ENCODE measurements at places on chromosomes 16 and 17.
A peak's percentile ranks its signal among the peaks of the same experiment; 100 is the strongest.

GRCh38 chr16:85153656-85154091 is 41.4 kb upstream of the CIBAR2 start:
- DNase-seq, result peak; percentile 72

- no peak for DNase-seq
Observed at GRCh38 chr16:1630450-1631213, 18.5 kb downstream of the CRAMP1 start.

- DNase-seq, result no peak
Observed at GRCh38 chr17:38958756-38959155, 8.4 kb downstream of the FBXO47 start.

GRCh38 chr17:28882154-28882895 is 15.2 kb downstream of the FLOT2 start:
- DNase-seq, result no peak
